ENCODE measurements at places on chromosomes 16 and 17.
A peak's percentile ranks its signal among the peaks of the same experiment; 100 is the strongest.

GRCh38 chr16:67263201-67263600 lies 14.4 kb downstream of the SLC9A5 start:
- no peak for DNase-seq

- peak; percentile 33 for DNase-seq
These were observed 4.0 kb downstream of the CIAO2B start for GRCh38 chr16:66930189-66930588.

GRCh38 chr17:44872131-44872768 lies 24.6 kb downstream of the HIGD1B start:
- no peak for DNase-seq

- DNase-seq: no peak
These were observed 132.3 kb upstream of the CDH11 start for GRCh38 chr16:65254144-65254543.

- DNase-seq: no peak
These were observed 7.5 kb downstream of the TK2 start for GRCh38 chr16:66542396-66542795.

DNA sequence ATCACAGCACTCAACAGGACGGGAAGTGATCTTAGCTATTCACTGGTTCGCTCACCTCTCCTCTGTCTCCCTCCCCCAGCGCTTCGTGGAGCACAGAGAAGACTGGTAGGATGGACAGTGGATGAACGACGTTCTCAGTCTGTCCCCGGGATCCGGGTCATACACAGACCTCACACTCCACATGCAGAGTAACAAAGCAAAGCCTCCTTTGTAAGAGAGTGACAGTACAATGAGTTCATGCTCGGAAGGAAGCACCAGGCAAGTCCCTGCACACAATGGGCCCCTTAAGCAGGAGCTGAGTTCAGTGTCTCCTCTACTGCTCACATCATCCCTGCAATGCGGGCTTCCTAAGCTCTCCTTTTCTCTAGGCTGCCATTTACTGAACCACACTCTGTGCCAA lies 356.9 kb downstream of the C16orf95 start:
- DNase-seq: no peak

DNA sequence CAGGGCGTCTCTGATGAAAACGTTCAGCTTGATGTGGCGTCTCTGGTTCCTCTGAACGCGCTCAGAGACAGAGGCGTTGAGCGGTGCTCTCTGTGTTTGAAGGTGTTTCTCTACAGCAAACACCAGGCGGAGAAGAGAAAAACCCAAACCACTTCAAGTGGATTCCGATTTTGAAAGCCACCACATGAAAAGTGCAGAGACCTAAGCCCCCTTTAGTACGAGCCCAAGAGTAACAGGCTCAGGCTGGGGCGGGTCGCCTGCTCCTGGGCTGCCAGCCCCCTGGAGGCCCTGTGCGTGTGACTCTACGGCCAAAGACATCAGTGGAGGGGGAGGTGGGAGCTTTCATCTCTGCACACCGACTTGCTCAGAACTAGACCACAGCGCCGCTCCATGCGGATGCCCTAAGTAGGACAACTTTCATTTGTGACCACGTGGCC lies 328.4 kb downstream of the MAF start:
- DNase-seq: no peak

- DNase-seq: peak; percentile 69
These were observed 51.7 kb downstream of the ARHGAP27 start for GRCh38 chr17:45380991-45381390.

DNA sequence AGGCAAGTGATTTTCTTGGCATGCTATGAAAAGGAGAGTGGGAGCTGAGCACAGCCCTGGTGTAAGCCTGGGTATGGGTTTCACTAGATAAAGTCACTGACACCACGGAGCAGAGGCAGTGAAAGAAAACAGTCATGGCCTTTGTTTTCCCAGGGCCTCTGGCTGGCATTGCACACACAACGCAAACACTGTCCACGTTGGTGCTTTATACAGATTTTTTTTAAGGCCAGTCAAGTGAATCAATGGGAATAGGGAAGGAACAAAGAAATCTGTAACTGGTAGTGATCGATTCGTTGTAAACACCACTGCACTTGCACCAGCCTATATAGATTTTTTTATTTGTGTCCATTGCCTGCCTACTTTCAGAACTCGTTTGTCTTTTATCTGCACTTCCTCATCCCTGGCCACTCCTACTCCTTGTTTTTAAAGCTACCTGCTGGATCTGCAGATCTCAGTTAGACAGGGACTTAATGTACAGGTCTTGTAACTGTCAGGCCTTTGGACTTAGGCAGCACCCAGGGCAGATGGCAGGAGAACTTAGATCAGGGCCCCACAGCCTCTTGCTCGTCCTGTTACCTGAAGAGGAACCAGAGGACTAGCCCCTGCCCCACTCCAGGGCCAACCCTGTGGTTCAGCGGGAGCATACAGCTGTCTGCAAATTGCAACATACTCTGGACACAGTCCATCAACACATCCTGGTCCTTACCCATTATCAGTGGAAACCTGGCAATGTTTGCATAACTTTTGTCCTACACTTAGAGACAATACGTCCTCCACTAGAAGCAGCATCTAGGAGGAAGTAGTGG lies 10.6 kb upstream of the TMIGD1 start:
- DNase-seq: peak; percentile 67

DNA sequence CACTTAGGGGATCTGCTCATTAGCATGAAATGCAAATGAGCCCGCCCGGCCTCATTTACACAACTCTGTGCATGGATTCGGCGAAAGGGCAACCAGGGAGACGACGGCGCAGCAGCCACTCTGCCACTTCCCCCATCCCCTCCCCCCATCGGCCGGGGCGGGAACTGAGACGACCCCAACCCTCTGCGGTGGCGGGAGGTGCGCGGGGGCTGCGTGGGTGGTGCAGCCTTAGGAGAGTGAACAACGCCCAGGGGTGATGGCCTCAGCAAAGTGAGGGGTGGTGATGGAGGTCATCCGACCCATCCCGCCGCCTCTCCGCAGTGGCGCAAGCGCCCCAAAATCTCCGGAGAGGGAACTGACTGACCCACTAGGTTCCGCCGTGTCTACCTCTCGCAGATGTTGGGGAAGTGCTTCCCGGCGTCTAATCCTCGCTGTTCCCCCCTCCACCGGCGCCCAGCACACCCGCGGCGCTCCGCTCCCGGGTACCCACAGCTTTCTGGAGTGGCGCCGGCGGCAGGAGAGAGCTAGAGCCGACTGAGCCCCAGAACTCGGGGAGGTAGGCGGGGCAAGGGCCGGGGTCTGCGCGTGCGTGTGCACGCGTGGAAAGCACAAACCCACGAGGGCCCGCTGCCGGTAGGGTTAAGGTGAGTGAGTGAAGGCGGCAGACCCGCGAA lies 1.4 kb upstream of the CACNA1G start:
- DNase-seq: peak; percentile 63

GRCh38 chr17:34420254-34420766 lies 57.3 kb upstream of the CCL1 start:
- peak; percentile 68 for DNase-seq

- DNase-seq: peak; percentile 66
These were observed 2.8 kb upstream of the IL21R start for GRCh38 chr16:27398894-27399853.

DNA sequence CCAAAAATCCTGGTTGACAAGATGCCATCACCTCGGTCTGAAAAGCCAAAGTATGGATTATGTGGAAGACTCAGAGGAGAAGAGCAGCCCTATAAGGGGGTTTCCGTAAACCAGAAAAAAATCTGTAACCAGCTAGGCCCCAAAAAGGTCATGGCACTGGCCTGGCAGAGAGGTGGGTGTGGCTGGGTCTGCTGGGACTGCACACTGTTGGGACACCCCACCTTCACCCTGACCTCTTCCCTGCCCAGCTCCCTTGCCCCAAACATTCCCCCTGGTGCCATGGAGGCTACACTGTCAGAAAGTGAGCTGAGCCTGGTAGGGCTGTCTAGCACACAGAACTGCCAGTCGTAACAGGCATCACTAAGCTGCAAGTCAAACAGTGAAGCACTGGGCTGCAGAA lies 6.5 kb downstream of the SLC47A2 start:
- DNase-seq: no peak

- DNase-seq: no peak
These were observed 5.8 kb upstream of the GNA13 start for GRCh38 chr17:65062171-65062915.

DNA sequence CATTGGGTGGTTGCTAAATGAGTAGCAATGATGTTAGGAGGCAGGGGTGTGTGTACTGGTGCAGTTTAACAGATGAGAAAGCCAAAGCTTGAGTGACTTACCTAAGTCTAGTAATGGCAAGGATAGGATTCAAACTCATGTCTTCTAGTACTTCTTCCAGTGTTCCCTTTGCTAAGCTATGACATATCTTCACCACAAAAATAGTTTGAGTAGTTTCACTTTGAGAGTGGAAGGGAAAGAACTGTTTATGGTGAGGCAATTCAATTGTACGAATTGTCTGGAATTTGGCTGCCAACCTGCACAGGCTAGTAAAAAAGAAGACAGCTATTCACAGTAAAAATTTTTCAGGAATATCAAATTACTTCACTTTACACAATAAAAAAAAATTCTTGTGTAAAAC lies 138.0 kb downstream of the NLK start:
- DNase-seq: peak; percentile 49

- DNase-seq: peak; percentile 53
These were observed 2.5 kb downstream of the TBX21 start for GRCh38 chr17:47735536-47736011.

- no peak for DNase-seq
These were observed 41.1 kb downstream of the TMEM132E start for GRCh38 chr17:34620458-34620857.

DNA sequence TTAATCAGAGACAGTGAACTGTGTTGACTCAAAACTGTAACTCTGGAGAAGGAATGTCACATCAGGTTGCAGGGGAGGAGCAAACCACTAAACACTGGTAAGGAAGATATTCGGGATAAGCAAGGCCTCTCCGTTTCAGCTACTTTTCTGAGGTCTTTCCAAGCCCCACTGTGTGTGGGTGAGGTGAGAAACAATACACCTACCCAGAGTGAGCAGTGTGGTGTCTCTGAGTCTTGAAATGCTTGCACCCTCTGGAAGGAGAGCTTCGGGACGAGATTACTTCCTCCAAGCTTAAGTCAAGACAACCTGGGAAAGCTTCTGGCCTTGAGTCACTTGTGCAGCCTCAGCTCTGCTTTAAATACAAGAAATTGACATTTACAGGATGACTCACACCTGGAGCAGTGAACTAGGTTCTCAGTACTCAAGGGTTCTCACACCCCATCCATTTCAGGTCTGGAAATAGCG lies 2.5 kb upstream of the MAP3K14 start:
- DNase-seq: peak; percentile 20

- no peak for DNase-seq
These were observed 48.9 kb downstream of the C17orf58 start for GRCh38 chr17:67947325-67947813.

GRCh38 chr17:78343543-78344201 lies 16.2 kb downstream of the SOCS3 start:
- DNase-seq: peak; percentile 81

DNA sequence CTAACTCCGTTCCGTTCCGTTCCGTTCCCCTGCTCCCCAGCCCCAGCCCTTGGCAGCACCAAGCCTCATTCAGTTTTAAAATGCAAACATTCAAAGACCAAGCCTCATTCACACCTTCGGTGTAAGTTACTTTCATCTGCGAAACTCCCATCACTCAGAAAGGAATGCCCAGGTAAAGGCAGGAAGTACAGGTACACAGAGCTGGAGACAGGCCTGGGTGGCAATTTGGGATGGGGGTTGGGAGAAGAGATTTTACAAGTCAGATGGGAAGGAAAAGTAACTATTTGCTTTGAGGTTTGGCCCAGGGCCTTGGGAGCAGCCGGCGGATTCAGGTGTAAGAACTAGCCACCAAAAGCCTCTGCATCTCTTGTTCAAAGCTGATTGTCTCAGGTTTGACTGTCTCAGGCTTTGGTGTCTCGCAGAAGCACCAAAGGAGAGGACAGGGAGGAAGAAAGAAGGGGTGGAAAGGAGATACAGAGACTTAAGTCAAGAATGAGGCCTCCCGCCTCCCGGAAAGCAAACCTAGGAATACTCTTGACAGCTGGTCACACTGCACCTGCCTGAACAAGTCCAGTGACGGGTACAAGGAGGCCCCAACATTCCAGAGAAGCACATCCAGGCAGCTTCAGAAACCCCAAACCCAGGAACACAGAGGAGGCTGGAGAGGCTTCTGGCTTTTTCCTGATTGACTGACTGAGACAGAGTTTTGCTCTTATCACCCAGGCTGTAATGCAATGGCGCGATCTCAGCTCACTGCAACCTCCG lies 54.7 kb downstream of the NXN start:
- DNase-seq: no peak

- no peak for DNase-seq
These were observed 81.1 kb downstream of the PITPNC1 start for GRCh38 chr17:67458203-67458602.

DNA sequence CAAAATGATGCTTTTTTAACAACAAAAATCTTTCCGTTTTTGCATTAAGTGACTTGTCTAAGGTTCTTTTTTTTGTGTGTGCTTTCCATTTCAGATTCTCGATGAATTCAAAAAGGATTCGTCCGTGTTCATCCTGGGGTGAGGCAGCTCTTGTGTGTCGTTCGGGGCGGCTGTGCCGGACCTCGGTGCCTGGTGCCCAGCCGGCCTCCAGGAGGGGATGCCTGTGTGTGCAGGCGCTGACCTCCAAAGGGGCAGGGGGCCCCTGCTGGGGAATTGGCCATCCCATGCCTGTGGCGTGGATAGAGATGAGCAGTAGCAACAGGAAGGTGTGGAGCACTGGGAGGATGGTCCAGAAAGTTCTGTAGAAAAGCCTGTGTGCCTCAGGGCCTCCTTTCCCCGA lies 101.7 kb downstream of the PLCG2 start:
- no peak for DNase-seq

GRCh38 chr17:52789829-52790228 lies 631.3 kb upstream of the CA10 start:
- no peak for DNase-seq

- DNase-seq: peak; percentile 54
These were observed 119.9 kb downstream of the COPRS start for GRCh38 chr17:31738996-31739699.

GRCh38 chr16:2450535-2450934 lies 9.4 kb upstream of the TEDC2 start:
- DNase-seq: no peak

- DNase-seq: peak; percentile 44
These were observed 20.7 kb downstream of the PIK3R6 start for GRCh38 chr17:8846768-8847211.

- DNase-seq: no peak
These were observed 32.6 kb downstream of the DCUN1D3 start for GRCh38 chr16:20867585-20867984.

DNA sequence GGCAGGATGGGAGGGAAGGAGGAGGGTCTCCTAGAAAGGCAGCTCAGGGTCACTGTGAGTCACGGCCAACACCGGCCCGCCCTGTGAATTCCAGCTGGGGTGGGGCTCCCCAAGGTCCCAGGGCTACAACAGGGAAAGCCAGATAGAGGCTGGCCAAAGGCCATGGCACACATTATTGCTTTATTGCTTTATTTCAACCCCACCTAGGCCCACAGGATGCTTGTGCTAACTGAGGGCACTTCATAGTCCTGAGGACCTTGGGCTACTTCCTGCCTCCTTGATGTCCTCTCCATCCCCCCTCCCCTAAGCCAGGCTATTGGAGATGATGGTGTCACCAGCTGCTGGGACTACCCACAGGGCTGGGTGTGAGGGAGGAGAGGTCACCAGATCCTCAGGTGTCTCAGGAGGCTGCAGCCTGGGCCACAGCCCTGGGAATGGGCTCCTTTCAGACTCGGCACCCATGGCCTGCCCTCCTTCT lies 26.1 kb downstream of the LRRC75A start:
- no peak for DNase-seq
